ENCODE measurements at places on chromosomes 7 and 10. TPM values are rescaled to one million over a fixed set of nuclear protein-coding genes. Genes with fewer than 3 reads are reported as not detected.
A peak's percentile ranks its signal among the peaks of the same experiment; 100 is the strongest.

Gene GDF10
- total RNA-seq = 0.43 TPM

Gene C7orf57
- total RNA-seq = 0.42 TPM

Gene ATP5F1C
- total RNA-seq = 339 TPM

DNA sequence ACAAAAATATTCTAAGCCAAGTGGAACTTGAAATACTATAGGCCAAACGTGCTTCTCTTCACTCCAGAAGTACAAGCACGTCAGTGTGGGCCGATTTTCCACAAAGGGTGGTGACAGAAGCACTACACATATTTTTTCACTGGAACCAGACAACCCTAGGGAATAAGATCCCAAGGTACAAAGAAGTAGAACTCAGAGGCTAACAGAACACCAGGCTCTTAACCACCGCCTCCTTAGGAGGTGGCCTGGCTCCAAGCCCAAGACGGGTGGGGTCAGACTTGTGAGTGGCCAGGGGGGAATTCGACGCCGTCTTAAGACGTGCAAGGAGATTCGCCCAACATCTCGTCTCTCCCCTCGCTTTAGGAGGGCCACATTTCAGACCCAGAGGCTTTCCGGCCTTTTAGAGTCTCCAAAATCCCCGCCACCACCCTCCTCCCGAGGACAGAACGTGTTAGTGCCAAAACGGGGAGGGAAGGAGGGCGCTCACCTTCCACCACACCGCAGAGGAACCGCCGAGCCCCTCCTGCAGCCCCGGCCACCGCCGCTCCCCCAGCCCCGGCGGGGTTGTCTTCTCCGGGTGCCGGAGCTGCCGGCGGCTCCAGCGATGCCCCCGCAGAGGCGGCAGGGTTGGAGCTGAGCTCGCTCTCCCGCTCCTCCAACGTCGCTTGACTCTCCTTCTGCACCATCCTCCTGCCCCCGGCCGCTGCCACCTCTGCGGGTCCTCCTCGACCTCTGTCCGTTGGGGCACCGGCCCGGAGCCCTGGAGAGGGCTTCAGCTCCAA, 716 bp downstream of the OGA start:
- peak overlapping the region; percentile 88 for H3K4me3 ChIP-seq
- H3K4me1 ChIP-seq = peaks cover 24% of the 10 kb centered on the region
- H3K36me3 ChIP-seq = no peaks in the 10 kb centered on the region

- no peak for DNase-seq
- H3K27me3 ChIP-seq = no peaks in the 10 kb centered on the region
- H3K27ac ChIP-seq = no peak overlapping the region
- H3K36me3 ChIP-seq = peaks cover 22% of the 10 kb centered on the region
Observed at GRCh38 chr7:12360948-12361347, 42.7 kb downstream of the VWDE start.

- no peaks in the 10 kb centered on the region for H3K27me3 ChIP-seq
- H3K27ac ChIP-seq = no peak overlapping the region
- H3K4me3 ChIP-seq = no peak overlapping the region
- H3K36me3 ChIP-seq = no peaks in the 10 kb centered on the region
- no peak for DNase-seq
Observed at GRCh38 chr10:78746155-78746763, 322.5 kb upstream of the ZMIZ1 start.

DNA sequence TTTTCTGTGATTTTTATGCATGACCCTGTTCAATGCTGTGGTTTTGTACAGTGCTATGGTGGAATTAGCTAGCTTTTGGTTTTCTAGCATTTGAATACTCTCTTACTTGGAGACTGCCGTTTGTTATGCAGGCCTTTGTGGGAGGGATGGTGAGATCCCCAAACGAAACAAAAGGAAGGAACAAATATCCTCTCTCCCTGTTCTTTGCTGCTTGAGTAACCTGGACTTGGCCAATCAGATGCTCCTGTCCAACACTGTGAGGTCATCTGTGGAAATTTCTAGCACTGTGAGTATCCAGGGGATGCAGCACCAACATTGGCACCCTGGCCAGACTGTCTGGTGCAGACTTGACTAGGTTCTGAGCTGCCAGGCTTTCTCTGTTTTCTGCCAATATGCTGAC, 314.4 kb downstream of the ANKRD30A start:
- no peak overlapping the region for H3K4me3 ChIP-seq
- no peaks in the 10 kb centered on the region for H3K27me3 ChIP-seq
- no peaks in the 10 kb centered on the region for H3K4me1 ChIP-seq
- no peak for DNase-seq
- H3K27ac ChIP-seq = no peak overlapping the region

GRCh38 chr10:34938399-34938670, 123.2 kb upstream of the PARD3 start:
- 0 out of 2 replicates have a peak, but pooled peaks cover 10% of the 10 kb centered on the region for H3K4me1 ChIP-seq
- no peak for DNase-seq
- H3K27me3 ChIP-seq = no peaks in the 10 kb centered on the region
- H3K27ac ChIP-seq = no peak overlapping the region
- no peaks in the 10 kb centered on the region for H3K36me3 ChIP-seq
- H3K4me3 ChIP-seq = no peak overlapping the region

GRCh38 chr7:157090485-157091165, 48.1 kb upstream of the UBE3C start:
- no peaks in the 10 kb centered on the region for H3K27me3 ChIP-seq
- no peak overlapping the region for H3K4me3 ChIP-seq
- DNase-seq = no peak
- no peaks in the 10 kb centered on the region for H3K36me3 ChIP-seq
- H3K27ac ChIP-seq = no peak overlapping the region
- H3K4me1 ChIP-seq = no peaks in the 10 kb centered on the region

Gene HYAL4
- total RNA-seq = not detected

- peak; percentile 82 for DNase-seq
- H3K27me3 ChIP-seq = 0 out of 2 replicates have a peak, but pooled peaks cover 5% of the 10 kb centered on the region
- peak overlapping the region; percentile 72 for H3K4me3 ChIP-seq
- peaks cover 25% of the 10 kb centered on the region for H3K4me1 ChIP-seq
- no peak overlapping the region for H3K27ac ChIP-seq
Observed at GRCh38 chr7:140673063-140673773, 473 bp downstream of the ADCK2 start.

DNA sequence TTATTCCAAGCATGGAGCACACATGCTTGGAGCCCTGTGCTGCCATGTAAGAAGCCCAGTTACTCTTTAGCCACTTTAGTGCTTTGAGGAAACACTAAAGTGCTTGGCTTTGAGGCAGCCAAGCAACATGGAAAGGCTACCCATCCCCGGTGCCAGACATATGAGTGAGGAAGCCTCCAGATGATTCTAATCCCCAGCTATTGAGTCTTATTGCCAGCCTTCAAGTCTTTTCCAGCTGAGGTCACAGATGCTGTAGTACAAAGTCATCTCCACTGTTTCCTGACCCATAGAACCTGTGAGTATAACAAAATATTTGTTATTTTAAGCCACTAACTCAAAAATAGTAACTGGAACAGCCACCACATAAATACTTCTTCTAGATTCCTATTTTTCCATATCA, 91.4 kb upstream of the CYP26C1 start:
- H3K36me3 ChIP-seq = no peaks in the 10 kb centered on the region
- H3K4me3 ChIP-seq = no peak overlapping the region
- H3K27ac ChIP-seq = no peak overlapping the region
- no peak for DNase-seq
- no peaks in the 10 kb centered on the region for H3K27me3 ChIP-seq
- H3K4me1 ChIP-seq = no peaks in the 10 kb centered on the region

- no peak overlapping the region for H3K27ac ChIP-seq
- peaks cover 23% of the 10 kb centered on the region for H3K4me1 ChIP-seq
Observed at GRCh38 chr7:1705856-1706255, 35.8 kb downstream of the ELFN1 start.

GRCh38 chr7:36638586-36639263, 85.6 kb downstream of the AOAH start:
- H3K27ac ChIP-seq = no peak overlapping the region
- peaks cover 12% of the 10 kb centered on the region for H3K4me1 ChIP-seq
- H3K36me3 ChIP-seq = no peaks in the 10 kb centered on the region
- DNase-seq = no peak
- H3K4me3 ChIP-seq = no peak overlapping the region

GRCh38 chr7:151808400-151809145, 68.3 kb downstream of the PRKAG2 start:
- no peak for DNase-seq
- H3K27me3 ChIP-seq = no peaks in the 10 kb centered on the region
- H3K4me3 ChIP-seq = no peak overlapping the region
- H3K27ac ChIP-seq = no peak overlapping the region
- no peaks in the 10 kb centered on the region for H3K36me3 ChIP-seq
- H3K4me1 ChIP-seq = no peaks in the 10 kb centered on the region

GRCh38 chr7:26627221-26627620, 237.2 kb downstream of the SKAP2 start:
- H3K4me1 ChIP-seq = no peaks in the 10 kb centered on the region
- H3K36me3 ChIP-seq = no peaks in the 10 kb centered on the region
- H3K27me3 ChIP-seq = no peaks in the 10 kb centered on the region
- no peak overlapping the region for H3K27ac ChIP-seq

DNA sequence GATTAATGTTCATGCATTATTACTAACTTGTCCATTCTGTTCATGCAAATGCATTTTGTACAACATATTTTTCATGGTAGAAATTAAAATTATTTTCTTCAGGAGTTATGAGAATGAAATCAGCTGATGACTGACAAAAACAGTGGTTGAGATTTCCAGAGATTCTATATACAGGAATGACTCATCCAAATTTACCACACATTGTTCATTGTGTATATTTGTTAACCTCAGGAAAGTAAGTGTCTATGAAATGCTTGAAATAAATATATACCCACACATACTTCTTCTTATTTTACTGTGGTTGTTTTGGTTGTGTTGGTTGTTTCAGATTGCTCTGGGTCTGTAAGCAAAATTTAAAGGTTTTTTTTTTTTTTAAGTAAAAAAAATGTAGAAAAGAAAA, 108.1 kb upstream of the SP8 start:
- DNase-seq = no peak
- no peak overlapping the region for H3K4me3 ChIP-seq
- no peaks in the 10 kb centered on the region for H3K36me3 ChIP-seq

Gene SPDYE16
- total RNA-seq = not detected

Gene SVOPL
- 1.4 TPM for total RNA-seq

DNA sequence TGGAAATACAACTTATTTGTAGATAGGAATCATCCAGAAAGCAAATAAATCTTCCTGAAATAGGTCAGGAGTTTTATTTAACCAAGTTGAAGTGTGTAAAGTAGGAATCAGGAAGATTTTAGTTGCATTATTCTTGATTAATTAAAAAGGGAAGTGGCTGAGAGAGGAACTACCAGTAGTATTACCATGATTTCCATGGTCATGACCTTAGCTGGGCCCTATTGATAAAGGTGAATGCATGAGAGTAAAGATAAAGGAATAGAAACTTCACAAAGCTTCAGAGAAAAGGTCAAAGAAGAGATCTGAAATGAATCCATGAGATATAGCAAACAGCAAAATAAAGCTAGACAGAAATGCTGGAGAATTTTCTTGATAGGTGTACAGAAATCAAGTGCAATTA, 46.2 kb upstream of the DLX6 start:
- no peak overlapping the region for H3K27ac ChIP-seq
- no peaks in the 10 kb centered on the region for H3K27me3 ChIP-seq
- H3K4me3 ChIP-seq = no peak overlapping the region
- DNase-seq = no peak
- no peaks in the 10 kb centered on the region for H3K4me1 ChIP-seq
- H3K36me3 ChIP-seq = no peaks in the 10 kb centered on the region

GRCh38 chr10:110978204-110978603, 58.8 kb downstream of the SHOC2 start:
- H3K4me1 ChIP-seq = no peaks in the 10 kb centered on the region
- H3K27ac ChIP-seq = no peak overlapping the region
- H3K27me3 ChIP-seq = no peaks in the 10 kb centered on the region
- H3K4me3 ChIP-seq = no peak overlapping the region

Gene DDX21
- 209 TPM for total RNA-seq

- no peaks in the 10 kb centered on the region for H3K4me1 ChIP-seq
- peaks cover 5% of the 10 kb centered on the region for H3K27me3 ChIP-seq
- no peak overlapping the region for H3K4me3 ChIP-seq
- no peak for DNase-seq
- H3K27ac ChIP-seq = no peak overlapping the region
- no peaks in the 10 kb centered on the region for H3K36me3 ChIP-seq
Observed at GRCh38 chr7:23254051-23254681, 7.6 kb downstream of the GPNMB start.

Gene SOSTDC1
- 0.70 TPM for total RNA-seq

DNA sequence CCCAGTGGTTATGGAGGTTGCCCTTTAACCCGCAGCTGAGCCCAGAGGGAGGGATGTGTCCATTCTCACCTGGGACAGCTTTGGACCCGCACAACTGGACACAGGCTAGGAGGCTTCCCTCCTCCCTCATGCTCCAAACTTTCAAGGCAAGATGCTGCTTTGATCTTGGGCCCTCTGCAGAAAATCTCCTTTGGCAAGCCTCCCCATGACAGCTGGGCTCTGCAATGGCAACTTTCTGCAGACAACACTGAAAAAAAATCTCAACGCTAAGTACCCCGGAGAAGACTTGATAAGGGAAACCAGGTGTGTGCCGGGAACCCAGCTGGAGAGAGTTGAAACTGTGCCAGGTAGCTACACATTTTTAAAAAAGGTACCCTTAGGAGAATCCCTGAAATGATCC, 610.1 kb downstream of the LRMDA start:
- no peak overlapping the region for H3K27ac ChIP-seq
- H3K4me3 ChIP-seq = no peak overlapping the region
- no peaks in the 10 kb centered on the region for H3K27me3 ChIP-seq
- H3K4me1 ChIP-seq = no peaks in the 10 kb centered on the region
- DNase-seq = no peak

Gene TEX47
- not detected for total RNA-seq

GRCh38 chr7:91582799-91583477, 297.6 kb downstream of the MTERF1 start:
- no peaks in the 10 kb centered on the region for H3K4me1 ChIP-seq
- no peak for DNase-seq
- H3K4me3 ChIP-seq = peak overlapping the region; percentile 17
- no peaks in the 10 kb centered on the region for H3K36me3 ChIP-seq
- no peaks in the 10 kb centered on the region for H3K27me3 ChIP-seq

Gene NUTM2B
- total RNA-seq = 0.35 TPM

- no peaks in the 10 kb centered on the region for H3K36me3 ChIP-seq
- H3K4me3 ChIP-seq = no peak overlapping the region
- H3K27ac ChIP-seq = no peak overlapping the region
- no peak for DNase-seq
- H3K27me3 ChIP-seq = no peaks in the 10 kb centered on the region
Observed at GRCh38 chr7:69698109-69698825, 100.0 kb downstream of the AUTS2 start.

- no peaks in the 10 kb centered on the region for H3K4me1 ChIP-seq
- no peaks in the 10 kb centered on the region for H3K27me3 ChIP-seq
- no peaks in the 10 kb centered on the region for H3K36me3 ChIP-seq
- no peak overlapping the region for H3K4me3 ChIP-seq
Observed at GRCh38 chr10:49168171-49168540, 20.0 kb downstream of the TMEM273 start.

DNA sequence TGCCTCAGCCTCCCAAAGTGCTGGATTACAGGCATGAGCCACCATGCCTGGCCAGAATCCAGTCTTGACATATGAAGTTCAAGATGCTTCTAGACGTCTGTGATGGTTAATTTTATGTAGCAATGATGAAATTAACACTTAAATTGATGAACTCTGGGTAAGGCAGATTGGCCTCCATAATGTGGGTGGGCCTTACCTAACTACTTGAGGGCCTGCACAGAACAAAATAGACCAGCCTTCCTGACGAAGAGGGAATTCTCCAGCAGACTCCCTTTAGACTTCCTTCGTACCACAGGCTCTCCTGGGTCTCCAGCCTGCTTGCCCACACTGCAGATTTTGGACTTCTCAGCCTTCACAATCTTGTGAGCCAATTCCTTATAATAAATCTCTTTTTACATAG, 4.7 kb downstream of the CDNF start:
- no peaks in the 10 kb centered on the region for H3K36me3 ChIP-seq
- H3K4me1 ChIP-seq = no peaks in the 10 kb centered on the region
- H3K27me3 ChIP-seq = no peaks in the 10 kb centered on the region
- H3K4me3 ChIP-seq = no peak overlapping the region
- DNase-seq = no peak

Gene ANKRD7
- total RNA-seq = not detected

Measured in GM23338 (cell line).